ENCODE measurements at places on chromosomes 1 and 21.

- DNase-seq, result no peak
Measured at GRCh38 chr1:211068976-211069375, 65.0 kb downstream of the KCNH1 start.

DNA sequence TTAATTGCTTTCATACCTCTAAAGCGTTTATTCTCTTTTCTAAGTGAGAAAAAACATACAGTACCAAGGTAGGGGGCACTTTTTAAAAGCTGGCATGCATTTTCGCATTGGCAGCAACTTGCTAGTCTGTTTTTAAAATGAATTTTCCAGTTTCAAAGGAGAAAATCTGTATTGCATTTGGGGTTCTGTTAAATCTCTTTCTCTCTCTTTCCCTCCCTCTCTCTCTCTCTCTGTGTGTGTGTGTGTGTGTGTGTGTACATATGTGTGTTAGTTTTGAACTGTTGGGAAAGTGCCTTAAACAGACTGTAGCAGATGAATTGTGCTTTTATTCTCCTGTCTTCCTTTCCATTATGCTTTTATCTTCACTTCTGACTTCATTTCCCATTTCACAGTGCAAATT lies 7.3 kb downstream of the NIBAN1 start:
- DNase-seq, result no peak

- DNase-seq, result no peak
Measured at GRCh38 chr1:157400766-157401165, 151.5 kb downstream of the FCRL5 start.

GRCh38 chr21:17003763-17004373 lies 509.0 kb upstream of the CXADR start:
- no peak for DNase-seq

DNA sequence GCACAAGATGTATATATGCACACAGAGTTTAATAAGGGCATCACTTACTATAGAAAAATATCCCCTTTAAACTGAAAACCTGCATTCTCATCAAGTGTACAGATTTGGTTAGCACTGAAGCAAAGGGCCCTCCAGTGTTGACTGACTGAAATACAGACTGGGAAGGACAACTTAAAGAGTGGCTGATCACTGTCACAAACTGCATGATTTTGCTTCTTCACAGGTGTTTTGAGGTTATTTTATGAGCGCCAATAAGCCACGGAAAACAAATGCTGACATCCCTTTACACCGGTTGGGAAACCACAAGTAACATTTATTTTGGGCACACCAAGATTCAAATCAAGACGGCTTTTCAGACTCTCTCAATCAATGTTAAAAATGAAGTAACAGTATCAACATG lies 30.9 kb upstream of the RAP1GAP start:
- no peak for DNase-seq

DNA sequence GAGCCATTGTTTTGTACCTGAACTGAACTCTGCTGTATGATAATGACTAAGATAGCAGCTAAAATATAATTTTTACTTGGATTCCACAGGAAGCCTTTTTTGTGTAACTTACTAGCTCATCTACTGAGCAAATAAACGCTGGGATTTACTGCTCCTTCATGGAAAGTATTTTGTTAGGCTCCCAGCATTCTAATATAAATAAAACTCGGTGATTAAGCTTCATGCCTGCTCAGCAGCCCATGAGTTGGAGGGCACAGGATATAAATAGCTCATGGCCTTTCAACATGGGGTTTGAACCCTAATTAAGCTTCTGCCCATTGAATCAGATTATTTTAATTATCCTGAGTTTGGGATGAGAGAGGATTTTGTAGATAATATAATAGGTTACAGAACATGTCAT lies 180.0 kb downstream of the PCP4 start:
- DNase-seq, result no peak

DNA sequence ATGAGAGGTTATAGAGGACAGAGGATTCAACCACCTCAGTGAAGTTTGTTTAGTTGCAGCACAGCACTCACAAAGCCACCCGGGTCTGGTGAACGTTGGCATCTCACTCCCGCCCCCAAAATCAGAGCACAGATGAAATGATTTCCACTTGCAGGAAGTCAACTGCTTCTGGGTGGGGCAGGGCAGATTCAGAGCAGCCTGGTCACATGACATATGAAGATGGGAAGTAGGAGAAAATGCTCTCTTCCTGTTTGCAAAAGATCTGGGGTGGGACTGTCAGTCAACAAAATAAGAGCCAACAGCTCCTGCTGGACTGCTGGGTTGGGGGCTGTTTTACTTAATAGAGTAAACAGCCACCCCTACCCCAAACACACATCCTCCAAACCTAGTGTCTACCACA lies 43.2 kb downstream of the LRRC71 start:
- no peak for DNase-seq

DNA sequence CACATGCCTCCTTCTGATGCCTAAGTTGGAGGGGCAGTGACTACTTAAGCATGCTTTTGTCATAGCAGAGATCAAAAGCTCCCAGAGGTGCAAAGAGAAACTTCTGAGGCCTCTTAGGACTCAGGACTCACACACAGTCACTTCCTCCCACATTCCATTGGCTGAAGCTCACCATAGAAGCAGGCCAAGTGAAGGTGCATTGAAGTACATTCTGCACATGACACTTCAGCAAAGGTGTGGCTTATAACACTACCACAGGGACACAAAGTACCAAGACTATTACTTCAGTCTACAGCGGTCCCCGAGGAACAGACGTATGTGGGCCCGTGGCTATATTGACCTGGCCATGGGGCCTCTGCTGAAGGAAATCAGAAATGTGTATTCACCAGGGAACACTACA lies 2.5 kb upstream of the POGK start:
- DNase-seq, result no peak
